ENCODE measurements at places on chromosomes 4 and X.

DNA sequence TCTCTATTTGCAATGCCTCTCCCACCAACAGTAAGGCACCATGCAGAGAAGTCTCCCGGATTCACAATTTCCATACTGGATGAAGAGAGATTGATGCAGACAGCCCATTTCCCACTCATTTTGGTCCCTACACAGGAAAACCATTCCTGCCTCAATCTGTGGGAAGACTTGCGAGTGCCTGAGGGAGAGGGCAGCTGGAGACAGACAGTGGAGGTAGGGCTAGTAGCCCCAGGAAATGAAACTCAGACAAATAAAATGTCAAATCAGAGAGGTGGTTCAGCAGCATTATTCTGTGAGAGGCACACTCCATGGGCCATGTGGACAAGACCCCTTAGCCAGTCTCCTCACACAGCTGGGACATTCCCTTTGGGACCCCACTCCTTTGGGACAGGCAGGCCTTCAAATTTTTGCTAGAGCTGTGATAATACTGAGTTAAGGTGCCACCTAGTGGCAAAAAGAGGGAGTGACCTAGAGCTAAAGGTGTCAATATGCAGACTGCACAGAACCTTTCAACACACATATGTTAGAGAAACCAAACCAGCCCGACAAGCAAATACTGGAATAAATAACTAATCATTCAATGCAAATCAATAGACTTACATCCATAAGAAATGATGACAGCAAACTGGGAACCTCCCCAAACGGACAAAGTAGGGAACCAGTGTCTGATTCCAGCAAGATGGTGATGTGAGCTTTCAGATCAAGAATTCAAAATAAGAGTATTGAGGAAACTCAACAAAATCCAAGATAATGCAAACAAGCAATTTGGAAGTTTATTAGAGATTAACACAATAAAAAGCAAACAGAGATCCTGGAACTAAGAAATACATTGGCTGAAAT is 1865.3 kb upstream of the AGA start:
- H3K4me1 ChIP-seq = no peaks in the 10 kb centered on the region
- no peak overlapping the region for H3K27ac ChIP-seq
- H3K27me3 ChIP-seq = no peaks in the 10 kb centered on the region
- no peak for DNase-seq

GRCh38 chr4:86050496-86050895 is 309.4 kb downstream of the MAPK10 start:
- DNase-seq = no peak
- H3K36me3 ChIP-seq = no peaks in the 10 kb centered on the region
- no peaks in the 10 kb centered on the region for H3K4me1 ChIP-seq
- no peaks in the 10 kb centered on the region for H3K27me3 ChIP-seq
- no peak overlapping the region for H3K4me3 ChIP-seq

- H3K27ac ChIP-seq = no peak overlapping the region
- H3K27me3 ChIP-seq = peaks cover 7% of the 10 kb centered on the region
- DNase-seq = no peak
- H3K36me3 ChIP-seq = no peaks in the 10 kb centered on the region
Measured at GRCh38 chr4:87882321-87882720, 49.6 kb downstream of the MEPE start.

- no peaks in the 10 kb centered on the region for H3K4me1 ChIP-seq
- no peak overlapping the region for H3K4me3 ChIP-seq
- H3K36me3 ChIP-seq = no peaks in the 10 kb centered on the region
- peaks cover 4% of the 10 kb centered on the region for H3K27me3 ChIP-seq
- no peak for DNase-seq
Measured at GRCh38 chr4:39181520-39181904, 817 bp upstream of the WDR19 start.

Measured in natural killer cell treated with Interleukin-12 subunit alpha and Interleukin-12 subunit beta and Interleukin-15 and Interleukin-18, amount 100 ng/mL, for 72 hours (primary cell).